ENCODE measurements at places on chromosomes 2 and 18. TPM values are rescaled to one million over a fixed set of nuclear protein-coding genes. Genes with fewer than 3 reads are reported as not detected.

The CCDC85A gene
- total RNA-seq, result 5.6 TPM

The ANKRD30B gene
- not detected for total RNA-seq

The SERPINB12 gene
- total RNA-seq, result not detected

- no peak for DNase-seq
These were observed 686 bp downstream of the UBXN4 start for GRCh38 chr2:135742325-135742757.

GRCh38 chr2:226652983-226653765 lies 146.4 kb downstream of the IRS1 start:
- DNase-seq, result no peak

DNA sequence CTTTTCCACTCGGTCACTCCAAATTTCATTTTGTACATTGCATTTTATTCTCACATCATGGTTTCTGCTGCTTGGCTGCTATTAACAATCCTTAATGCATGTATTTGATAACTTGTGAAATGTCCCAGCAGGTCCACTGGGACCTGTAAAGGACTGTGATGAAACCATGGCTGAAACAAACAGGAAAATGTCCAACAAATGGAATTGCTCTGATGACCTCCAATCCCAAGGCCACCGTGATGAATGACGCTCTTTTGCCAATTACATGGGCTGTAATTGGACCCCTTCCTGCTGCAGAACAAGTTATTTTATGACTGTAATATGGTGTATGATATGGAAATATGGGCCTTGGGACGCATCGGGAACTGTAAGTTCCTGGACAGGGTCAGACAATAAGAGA lies 224.2 kb upstream of the CXCR4 start:
- DNase-seq, result no peak

Data from aorta (tissue), 5 donors.